ENCODE measurements at places on chromosomes 2 and 18.

- DNase-seq = no peak
Measured at GRCh38 chr2:230012267-230012884, 56.3 kb downstream of the SLC16A14 start.

- DNase-seq = no peak
Measured at GRCh38 chr2:218214116-218214515, 2.9 kb upstream of the ARPC2 start.

GRCh38 chr2:23041443-23041842, 343.5 kb upstream of the KLHL29 start:
- no peak for DNase-seq

DNA sequence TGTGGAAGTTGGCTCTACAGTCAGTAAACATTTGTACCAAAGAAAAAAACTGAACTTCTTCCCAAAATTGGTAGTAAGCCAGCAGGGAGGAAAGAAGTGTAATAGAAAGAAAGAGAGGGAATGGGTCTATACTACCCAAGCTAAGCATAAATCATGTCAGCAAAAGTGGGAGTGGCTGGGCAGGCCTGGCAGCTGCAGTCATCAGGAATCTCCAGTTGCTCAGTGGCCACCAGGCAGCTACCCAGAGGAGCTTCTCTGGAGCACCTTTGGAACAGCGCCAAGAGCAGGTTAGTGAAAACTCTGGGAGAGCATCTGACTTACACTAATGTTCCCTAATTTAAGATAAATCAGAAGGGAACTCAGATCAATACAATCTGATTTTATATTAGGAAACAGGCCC, 14.3 kb downstream of the FRZB start:
- no peak for DNase-seq

GRCh38 chr2:3483986-3484960, 35.1 kb downstream of the ADI1 start:
- no peak for DNase-seq

DNA sequence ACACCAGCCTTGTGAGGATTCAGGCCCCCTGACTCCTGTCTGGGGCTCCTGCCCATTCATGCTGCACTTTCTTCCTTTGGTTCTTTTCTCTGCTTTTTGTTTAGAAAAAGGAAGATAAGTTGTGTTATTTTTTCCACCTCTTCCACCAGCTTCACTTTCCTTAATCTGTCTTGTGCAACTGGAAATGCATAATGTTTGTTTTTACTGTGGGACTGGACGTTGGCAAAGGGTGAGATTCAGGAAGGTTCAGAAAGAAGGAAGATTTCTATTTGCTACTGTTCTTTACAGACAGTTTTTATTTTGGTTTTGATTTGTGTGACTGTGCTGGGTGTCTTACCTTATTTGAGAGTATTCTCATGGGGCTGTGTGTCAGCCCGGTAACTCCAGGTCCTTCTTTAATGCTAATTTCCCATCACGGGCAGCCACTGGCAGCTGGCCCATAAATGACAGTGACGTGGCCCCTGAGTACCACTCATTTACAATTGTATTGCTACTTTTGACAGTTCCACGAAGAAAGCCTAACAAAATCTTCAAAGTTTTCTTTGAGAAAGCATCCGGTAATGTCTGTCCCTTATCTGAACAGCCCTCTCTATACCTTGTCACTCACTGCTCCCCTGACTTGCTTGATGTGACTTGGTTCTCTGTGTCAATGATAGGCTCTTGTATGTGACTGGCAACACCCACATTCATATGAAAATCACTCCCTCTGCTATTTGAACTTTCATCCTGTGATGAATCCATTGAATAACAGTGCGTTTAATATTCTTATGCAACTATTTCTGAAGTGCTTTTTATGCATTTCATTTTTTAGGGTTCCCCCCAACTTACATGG, 32.7 kb downstream of the RHBDD1 start:
- DNase-seq = no peak

DNA sequence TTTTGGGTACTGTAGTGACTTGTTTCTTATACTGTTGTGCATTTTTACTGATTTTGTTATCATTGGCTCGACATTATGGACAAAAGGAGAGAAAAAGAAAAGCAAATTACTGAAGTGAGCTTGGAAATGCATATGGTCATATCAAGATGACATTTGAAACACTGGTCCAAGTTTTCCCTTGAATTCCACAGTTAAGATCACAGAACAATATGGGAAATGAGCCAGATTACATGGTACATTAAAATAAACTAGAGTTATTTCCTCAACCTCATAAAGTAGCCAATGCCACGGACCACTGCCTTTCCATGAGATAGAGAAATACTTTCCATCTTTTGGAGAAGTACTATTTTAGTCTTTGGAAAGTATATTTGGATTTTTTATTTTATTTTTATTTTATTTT, 62.0 kb upstream of the SGPP2 start:
- no peak for DNase-seq

DNA sequence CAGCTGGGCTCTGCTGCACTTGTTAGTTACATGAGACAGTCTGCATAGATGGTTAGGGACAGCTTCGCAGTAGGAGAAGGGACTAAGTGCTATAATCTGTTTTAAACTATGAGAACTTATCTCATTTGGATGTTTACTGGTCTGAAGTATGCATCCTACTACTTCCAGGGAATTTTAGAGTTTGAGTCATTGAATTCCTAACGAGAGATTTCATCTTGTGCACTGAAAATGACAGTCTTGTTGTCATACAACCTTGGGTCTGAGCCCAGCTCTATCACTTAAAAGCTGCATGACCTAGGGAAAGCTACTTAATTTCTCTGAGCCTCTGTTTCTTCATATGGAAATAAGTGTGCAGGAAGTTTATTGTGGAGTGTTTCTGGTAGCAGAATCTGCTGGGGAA, 78.4 kb downstream of the TRIM43 start:
- DNase-seq = no peak

- DNase-seq = no peak
Measured at GRCh38 chr18:62026586-62026985, 133.8 kb upstream of the RNF152 start.

- DNase-seq = no peak
Measured at GRCh38 chr2:27715318-27716210, 51.9 kb downstream of the SLC4A1AP start.
